ENCODE measurements at places on chromosomes 3 and 15.

- no peak for DNase-seq
Measured at GRCh38 chr3:9107738-9108137, 141.7 kb downstream of the SRGAP3 start.

DNA sequence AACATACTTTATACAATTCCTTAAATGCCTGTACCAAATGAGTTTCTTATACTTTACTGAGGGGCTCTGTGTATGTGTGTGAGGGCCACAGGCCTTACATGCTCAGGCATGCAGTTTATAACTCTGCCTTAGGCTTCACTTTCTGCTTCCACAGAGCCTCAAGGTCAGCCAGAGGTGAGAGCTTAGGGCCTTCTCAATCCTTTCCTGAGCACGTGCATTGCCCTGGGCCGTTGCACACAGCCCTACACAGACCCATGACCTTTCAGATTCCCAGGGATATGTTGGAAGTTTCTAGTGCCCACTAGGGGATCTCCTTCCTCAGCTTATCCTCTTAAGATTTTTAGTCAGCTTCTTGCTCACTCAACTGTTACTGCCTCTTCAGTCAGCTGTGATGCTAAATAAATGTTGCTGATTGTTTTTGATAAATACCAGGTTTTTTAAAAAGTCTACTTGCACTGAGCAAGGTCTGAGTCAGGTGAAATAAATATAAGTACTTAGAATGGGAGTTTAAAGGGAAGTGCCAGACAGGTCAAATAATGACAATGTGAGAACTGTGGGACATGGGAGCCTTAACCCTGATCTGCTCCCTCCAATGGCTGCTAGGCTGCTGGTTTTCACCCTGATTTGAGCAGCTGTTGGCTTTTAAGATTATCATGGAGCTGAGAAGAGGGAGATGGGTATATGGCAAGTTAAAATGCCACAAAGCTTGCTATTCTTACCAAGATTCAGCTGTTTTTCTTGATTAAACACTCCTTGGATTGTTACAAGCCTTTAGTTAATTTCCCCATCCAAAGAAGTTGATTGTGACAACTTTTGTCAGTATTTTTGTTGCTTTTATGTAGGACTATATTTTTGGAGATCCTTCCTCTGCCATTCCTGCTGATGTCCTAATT is 169.5 kb downstream of the PLD1 start:
- DNase-seq: no peak

DNA sequence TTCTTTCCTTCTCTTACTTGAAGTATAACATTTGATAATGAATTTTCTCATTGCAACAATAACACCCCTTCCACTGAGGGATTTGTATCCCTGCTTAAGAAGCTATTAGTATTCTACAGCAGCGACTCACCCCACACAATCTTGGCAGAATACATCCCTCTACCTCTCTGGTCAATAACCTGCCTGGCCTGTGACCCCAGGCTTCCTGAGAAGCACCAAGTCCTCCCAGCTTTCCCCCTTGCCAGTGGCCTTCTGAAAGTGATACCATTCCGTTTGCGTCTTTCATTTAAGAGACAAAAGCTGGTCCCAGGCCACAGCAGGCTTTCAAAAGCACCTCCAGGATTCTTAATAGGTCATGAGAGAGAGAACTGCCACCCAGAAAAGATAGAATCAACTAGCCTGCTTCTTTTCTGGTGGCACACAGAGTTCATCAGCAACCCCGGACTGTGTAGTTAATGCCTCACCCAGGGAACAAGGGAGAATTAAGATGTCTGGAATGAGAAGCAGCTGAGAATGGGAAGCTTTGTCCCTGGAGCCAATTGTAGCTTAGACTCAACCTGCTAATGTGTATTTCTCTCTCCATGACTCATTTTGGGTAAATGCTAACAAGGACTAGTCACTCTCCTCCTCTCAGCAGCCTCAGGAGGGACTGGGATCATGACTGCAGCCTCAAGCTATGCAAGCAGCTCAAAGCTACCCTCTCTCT is 101.0 kb upstream of the CPNE4 start:
- no peak for DNase-seq

- no peak for DNase-seq
Measured at GRCh38 chr3:11078826-11079515, 75.3 kb upstream of the HRH1 start.
